GM23338 (cell line): ENCODE measurements at places on chromosomes 6 and 20. TPM values are rescaled to one million over a fixed set of nuclear protein-coding genes. Genes with fewer than 3 reads are reported as not detected.

CNBD2 gene
- 2.7 TPM in 1 of 2 replicates, not detected in the other for total RNA-seq

BANF2 gene
- total RNA-seq = not detected in 2 replicates

- peak; percentile 78 for DNase-seq
These were observed 646.3 kb downstream of the UTRN start for GRCh38 chr6:144931172-144932035.

HRH3 gene
- total RNA-seq = 2.9 and 5.2 TPM in 2 replicates

ZNF311 gene
- total RNA-seq = 1.8 and 2.4 TPM in 2 replicates

- DNase-seq = no peak
These were observed 428.6 kb downstream of the HACE1 start for GRCh38 chr6:104431096-104431495.

ENPP4 gene
- total RNA-seq = 4.4 and 5.6 TPM in 2 replicates

DNA sequence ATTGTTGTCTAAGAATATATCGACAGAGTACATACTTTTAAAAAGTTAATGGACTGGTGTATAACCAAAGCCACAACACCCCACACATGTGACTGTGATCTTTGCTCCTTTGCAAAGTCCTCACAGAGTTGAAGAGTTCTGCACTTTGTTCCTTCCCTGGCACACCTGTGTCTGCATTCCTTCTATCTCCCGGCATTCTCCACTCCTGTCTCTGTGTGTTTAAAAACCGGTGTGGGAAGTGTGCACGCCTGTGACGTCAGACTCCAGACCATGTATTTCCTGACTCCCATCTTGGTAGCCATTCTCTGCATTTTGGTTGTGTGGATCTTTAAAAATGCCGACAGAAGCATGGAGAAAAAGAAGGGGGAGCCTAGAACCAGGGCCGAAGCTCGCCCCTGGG, at the start of gene IYD:
TSS of gene IYD (plus strand) at position 251 of the 400 bp plus-strand sequence. CDS start at position 271, 20 bp downstream.
- DNase-seq = no peak

DNA sequence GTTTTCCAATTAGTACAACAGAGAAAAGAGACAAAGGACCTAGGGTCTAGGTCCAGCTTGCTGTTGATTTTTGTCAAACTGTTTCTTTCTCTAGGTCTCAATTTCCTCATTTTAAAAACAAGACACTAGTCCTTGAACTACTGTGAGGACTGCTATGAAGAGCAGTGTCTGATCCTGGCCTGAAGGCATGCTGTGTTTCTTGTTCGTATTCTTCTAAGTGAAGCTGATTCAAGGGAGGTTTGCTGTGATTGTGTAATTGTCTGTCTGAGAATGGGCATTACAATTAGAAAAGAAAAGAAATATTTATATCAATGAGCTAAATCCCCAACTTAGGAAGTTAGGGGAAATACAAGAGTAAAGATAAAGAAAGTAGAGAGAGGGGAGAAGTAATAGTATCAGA, 228.2 kb upstream of the SUPT3H start:
- no peak for DNase-seq

DNA sequence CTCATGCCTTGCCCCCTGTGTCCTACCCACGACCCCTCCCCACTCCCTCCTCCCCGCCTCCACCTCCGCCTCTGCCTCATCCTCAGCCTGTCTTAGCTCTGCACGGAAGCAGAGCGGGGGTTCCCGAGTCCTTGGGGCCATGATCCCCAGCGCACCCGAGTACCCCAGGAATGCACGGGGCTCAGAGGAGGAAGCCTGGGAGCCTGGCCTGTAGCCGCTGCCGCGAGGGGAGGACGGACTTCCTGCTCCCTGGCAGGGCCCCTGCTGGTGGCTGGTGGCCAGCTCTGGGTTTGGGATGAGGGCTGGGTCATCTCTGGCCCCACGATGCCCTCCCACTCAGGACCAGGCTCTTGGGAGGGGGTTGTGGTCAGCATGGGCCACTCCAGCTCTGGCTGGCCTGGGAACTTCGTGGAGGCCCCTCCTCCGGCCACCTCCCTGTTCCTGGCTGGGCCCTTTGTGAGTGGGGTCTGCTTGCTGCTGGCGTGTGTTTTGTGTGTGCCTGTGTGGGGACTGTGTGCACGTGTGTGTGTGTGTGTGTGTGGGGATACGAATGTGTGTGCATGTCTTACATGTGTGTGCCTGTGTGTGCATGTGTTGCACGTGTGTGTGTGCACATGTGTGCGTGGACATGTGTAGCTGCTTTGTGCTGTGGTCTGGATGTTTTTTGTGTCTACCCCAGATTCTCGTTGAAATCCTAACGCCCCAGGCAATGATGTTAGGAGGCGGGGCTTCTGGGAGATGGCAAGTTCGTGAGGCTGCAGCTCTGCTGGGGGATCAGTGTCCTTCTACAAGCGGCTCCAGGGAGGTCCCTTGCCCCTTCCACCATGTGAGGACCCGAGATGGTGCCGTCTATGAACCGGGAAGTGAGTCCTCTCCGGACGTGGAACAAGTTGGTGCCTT, 1.3 kb upstream of the RBBP8NL start:
- no peak for DNase-seq
